CD4-positive, alpha-beta T cell (primary cell): ENCODE measurements at places on chromosomes 4 and X.

- no peak for DNase-seq
These were observed 90.8 kb downstream of the DCTD start for GRCh38 chr4:182826391-182826790.

GRCh38 chr4:86155766-86156165 is 204.1 kb downstream of the MAPK10 start:
- no peak for DNase-seq

DNA sequence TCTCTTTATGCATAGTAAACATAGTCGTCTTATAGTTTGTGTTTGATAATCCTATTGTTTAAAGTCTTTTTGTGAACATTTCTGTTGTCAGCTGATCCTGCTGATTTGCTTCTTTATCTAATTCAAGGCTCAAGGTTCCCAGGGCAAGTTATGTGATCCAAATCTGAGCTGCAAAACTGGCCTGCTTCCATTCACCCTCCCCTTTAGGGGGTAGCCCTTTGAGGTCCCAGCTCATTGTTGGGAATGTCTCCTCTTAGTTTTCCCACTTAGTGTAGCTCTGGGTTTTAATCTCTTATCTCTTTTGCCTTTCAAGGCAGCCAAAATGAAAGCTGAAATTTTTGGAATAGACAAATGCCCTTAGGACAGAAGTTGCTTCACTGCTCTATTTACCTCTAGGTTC is 40.2 kb upstream of the MAGED1 start:
- no peak for DNase-seq

DNA sequence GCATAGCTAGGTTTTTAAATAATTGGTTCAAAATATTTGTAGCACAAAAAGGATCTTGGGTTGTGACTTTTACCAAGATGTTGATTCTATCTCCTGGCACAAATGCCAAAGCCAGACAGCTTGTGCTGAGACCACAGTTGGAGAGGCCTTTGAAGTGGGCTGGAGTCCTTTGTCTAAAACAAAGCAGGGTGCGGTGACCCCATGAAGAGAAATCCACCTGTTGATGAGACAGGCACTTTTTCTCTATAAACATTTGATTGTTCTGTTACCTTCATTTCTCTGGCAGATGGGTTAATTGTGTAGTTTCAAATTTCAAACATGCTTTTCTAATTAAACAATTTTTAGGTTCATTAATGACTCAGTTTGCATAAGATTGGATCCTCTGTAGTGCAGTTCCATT is 56.7 kb downstream of the STOX2 start:
- DNase-seq = no peak

- DNase-seq = no peak
These were observed 81.4 kb upstream of the WDR1 start for GRCh38 chr4:10197952-10198351.

DNA sequence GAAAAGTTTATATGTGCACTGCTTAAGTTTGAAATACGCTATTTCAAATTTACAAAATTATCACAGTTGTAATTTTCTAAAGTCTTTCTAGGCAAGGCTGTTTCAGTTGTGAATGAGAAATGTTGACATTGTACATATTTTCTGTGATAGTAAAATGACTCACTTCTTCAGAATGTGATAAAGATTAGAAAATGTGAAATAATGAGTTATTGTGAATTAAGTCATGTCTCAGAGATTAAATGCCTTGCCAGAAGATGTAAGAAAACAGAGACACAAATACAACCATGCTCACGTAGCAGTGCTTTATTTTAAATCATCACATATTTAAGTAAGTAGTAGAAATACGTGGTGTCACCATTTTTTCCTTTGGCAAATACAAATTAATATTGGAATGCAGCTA is 768 bp downstream of the CLCN4 start:
- no peak for DNase-seq

DNA sequence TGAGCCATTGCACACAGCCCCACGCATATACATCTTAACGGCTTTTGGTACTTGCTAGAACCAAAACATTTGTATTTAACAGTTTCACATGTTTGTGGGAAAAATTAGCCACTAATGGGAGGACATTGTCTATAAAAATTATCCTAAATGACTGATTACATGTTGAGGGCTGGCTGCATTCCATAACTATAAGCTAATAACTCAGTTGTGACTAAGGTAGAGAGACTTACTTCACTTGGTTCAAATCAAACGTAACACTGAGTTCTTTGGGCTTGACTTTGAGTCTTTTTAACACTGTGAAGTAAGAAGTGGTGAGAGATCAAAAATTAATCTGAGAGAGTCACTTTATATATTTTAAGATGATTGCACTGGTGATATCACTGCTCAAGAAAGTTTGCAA is 47.9 kb upstream of the PGRMC2 start:
- no peak for DNase-seq

GRCh38 chr4:2489081-2489805 is 20.3 kb downstream of the RNF4 start:
- no peak for DNase-seq

DNA sequence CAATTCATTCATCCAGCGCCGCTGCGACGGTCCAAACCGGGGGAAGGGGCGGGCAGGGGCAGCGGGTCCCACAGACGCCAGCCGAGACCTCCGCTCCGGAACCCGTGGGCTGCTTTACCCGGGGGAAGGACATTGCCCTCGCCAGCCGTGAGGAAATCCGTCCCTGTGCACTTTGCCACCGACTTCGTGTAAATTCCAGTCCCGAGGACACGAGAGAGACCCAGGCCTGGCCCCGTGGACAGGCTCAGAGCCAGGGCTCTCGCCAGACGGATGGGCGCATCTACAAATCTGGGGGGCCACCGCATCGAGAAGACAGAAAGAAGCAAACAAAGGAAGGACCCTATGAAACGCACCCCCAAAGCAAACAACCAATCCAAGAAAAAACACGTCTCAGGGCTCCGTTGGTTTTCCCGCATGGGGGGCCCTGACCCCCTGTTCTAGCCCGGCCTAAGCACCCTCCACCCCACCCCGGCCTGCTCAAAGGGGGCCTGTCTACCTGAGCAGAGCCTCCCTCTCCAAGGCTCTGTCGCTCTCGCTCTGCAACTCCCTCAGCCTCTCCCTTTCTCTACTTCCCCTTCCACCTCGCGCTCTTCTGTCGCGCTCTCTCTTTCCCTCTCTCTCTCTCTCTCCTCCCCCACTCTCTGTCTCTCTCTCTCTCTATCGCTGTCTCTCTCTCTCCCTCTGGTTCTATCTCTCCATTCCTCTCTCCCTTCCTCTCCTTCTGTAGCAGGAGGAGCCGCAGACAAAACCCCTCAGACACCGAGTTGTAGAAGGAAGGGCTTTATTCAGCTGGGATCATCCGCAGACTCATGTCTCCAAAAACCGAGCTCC is 11.3 kb downstream of the FRG2 start:
- DNase-seq = no peak

GRCh38 chrX:149392921-149393320 is 112.2 kb downstream of the IDS start:
- DNase-seq = no peak

DNA sequence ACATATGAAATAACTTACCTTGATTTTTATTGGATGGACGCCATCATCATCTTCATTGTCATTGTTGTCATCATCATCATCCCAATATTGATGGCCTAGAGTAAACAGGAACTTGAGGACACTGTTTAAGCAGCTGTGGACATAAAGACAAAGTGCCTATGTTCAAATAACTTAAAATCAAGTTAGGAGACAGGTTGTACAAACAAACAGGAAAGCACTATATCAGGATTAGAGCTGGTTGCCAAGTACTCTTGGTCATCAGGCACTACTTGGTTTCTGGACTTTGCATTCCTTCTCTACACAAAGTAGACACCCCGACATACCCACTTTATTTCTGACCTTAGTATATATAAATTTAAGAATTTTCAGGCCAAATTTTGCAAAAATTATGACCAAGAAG is 608.6 kb downstream of the KLHL13 start:
- DNase-seq = no peak

GRCh38 chrX:28108186-28108945 is 127.1 kb upstream of the DCAF8L1 start:
- DNase-seq = no peak
